NCI-H2029 treated with DMSO at 0.1 percent for 48 hours (cell line): ENCODE measurements at places on chromosomes 6 and 20.
A peak's percentile ranks its signal among the peaks of the same experiment; 100 is the strongest.

DNA sequence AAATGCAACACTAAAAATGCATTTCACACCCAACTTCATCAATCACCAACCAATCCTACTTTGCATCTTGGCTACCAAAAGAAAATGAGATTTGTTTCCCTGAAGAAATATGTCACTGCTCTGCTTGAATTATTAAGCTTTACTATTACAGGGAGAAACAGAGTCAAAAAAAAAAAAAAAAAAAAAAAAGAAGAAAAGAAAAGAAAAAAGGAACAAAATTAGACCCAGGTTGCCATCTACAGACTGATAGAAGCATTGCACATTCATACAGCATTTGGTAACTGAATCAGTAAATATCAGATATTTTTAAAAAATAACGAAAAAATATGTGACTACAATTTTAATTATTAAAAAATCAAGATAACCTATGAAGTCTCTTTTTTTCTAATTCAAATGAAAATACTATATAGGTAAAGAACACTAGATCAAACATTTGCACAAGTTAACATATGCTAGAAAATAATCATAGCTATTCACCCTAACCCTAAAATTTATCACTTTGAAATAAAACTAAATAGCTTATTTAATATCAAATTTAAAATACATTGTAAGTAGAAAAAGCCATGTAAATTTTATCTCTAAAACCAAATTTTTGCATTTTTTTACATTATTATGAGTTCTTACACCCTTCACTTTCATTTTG is 83.3 kb downstream of the DCDC2 start:
- DNase-seq = peak; percentile 72

DNA sequence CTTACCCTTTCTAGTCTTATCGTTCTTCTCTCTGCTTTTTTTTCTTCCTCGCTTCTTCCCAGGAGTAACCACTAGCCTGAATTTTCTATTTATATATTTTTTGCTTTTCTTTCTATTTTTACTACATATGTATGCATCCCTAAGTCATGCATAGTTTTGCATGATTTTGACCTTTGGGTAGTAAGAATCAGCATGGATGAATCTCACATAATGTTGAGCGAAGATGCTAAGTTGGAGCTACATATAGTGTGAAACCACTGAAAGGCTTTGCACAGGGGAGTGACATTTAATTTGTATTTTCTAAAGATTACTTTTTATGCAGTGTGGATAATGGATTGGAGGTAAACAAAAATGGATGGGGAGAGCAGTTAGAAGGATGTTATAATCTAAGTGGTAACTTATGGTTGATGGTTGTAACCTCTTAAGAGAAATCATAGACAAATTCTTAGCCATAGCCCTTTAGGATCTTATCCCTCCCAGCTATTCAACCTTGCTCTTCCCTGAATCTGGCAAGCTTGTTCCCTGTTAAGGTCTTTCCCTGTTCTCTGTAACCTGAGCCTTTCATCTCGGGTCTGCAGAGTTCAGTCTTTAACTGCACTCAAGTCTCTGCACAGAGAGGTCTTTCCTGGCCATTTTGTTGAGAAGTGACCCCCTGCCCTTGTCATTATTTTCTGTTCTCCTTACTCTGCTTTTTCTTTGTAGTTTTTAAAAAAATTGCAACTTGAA is 18.0 kb downstream of the PEX7 start:
- DNase-seq = no peak

- no peak for DNase-seq
These were observed 195.7 kb downstream of the LMBRD1 start for GRCh38 chr6:69601132-69601531.

DNA sequence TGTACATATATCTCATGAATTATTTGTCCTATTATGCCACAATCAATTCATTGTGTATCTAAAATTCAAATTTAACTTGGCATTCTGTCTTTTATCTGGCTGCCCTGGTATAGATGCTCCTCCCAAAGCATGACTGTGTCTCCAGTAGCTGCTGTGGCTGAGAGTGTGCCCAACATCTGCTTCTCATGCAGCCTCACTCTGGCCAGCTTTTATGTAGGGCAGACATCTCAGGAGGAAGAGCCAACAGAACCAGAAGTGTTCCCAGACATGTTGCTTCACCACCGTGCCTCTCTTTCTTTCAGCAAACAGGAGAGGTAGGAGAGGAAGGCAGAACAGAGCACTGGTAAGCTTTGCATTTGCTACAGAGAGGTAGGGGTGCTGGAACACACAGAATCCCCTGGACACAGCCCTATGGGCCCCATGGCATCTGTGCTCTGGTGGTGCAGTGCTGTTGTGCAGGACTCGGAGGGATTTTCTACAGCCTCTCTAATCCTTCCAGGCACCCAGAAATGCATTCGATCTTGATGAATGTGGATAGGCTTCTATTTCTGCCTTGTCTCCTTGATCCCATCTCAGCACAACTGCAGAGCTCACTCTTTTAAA is 637.1 kb downstream of the UTRN start:
- no peak for DNase-seq

DNA sequence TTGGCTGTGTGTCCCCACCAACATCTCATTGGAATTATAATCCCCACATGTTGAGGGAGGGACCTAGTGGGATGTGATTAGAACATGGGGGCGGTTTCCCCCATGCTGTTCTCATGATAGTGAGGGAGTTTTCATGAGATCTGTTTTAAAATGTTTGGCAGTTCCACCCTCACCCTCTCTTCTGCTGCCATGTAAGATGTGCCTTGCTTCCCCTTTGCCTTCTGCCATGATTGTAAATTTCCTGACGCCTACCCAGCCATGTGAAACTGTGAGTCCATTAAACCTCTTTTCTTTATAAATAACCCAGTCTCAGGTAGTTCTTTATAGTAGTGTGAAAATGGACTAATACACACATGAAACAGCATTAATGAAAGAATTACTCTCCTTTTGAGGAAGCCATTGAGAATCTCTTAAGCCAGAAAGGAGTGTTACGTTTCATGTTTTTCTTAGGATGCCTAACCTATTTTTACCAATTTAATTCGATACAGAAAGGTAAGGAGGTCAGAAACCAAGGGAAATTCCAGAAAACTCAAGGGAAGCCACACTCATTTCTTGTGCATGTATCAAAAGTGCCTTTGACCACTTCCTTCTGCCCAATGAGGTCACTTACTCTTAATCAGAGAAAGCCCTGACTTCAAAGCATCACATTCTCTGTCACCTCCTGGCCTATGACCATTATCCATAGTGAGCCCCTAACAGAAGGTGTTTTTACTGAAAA is 24.7 kb upstream of the HINT3 start:
- DNase-seq = no peak

- no peak for DNase-seq
These were observed 1.5 kb downstream of the GCM2 start for GRCh38 chr6:10880366-10880765.

- DNase-seq = no peak
These were observed 46.8 kb downstream of the RREB1 start for GRCh38 chr6:7154341-7155139.

DNA sequence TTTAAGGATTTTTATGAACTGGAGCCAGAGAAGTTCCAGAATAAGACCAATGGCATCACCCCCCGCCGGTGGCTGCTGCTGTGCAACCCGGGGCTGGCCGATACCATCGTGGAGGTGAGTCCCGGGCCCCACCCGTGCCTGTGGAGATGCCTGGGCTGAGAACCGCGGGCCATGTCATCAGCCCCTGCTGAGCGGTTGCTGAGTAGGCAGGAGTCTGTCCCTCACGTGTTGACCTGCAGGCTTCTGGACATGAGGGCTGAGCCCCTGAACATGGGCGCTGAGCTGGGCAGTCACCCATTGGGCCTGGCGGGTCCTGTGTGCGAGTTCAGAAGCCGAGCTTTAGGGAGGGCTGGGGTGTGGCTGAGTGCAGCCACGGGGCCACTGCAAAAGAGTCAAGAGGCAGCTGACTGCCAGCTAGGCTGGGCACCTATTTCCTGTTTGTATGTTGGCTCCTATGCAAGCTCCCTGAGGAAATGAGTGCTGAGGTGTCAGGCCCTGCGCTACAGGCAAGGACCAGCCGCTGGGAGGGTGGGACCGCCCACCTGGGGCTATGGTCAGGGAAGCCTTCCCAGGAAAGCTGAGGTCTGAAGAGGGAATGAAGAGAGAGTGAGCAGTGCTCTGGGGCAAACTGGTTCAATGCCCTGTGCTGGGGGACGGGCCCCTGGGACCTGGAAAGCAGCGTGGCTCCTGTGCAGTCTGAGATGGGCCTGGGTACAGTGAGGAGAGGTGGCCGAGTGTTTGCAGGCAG is 34.3 kb downstream of the PYGB start:
- DNase-seq = peak; percentile 55

- DNase-seq = no peak
These were observed 1261.9 kb upstream of the CITED2 start for GRCh38 chr6:140636271-140636907.

DNA sequence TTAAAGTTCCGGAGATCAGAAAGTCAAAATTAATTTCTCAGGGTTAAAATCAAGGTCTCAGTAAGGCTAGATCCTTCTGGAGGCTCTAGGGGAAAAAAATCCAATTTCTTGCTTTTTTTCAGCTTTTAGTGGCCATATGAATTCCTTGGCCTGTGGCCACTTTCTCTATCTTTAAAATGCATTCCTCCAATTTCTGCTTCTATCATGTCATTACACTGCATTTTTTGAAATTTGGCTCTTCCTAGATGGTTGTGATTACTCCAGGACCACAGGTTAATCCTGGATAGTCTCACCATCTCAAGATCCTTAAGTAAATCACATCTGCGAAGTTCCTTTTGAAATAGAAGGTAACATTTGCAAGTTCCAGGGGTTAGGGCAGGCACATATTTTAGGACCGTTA is 1294.9 kb upstream of the CITED2 start:
- no peak for DNase-seq

DNA sequence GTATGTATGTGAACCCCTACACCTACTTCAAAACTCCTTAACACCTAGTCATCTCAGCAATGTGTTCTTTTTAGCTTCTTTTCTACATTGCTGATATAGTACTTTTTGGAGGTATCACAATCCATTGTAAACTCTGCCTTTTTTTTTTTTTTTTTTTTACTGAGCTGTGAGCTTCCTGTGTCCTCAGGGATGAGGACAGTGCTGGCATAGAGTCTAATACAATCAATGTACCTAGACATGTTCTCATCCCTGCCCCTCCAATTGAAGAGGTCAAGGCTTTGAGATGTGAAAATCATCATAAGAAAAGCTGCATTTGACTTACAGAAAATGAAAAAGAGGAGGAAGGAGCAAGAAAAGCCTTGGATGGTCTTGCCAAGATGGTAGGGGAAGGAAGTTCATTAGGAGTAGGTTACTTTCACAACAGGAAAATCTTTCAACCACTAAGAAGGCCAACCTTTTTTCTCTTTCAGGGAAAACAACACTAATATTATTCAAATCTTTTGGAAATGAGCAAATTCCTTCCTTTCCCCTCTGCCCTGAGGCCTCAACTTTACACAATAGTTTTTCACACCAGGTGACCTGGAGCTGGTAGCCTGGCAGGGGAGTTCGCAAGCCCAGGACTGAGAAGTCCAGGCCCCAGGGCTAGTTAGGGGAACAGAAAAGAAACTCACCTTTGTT is 2.8 kb upstream of the JARID2 start:
- no peak for DNase-seq

GRCh38 chr6:157312757-157313156 is 10.6 kb downstream of the TMEM242 start:
- no peak for DNase-seq

DNA sequence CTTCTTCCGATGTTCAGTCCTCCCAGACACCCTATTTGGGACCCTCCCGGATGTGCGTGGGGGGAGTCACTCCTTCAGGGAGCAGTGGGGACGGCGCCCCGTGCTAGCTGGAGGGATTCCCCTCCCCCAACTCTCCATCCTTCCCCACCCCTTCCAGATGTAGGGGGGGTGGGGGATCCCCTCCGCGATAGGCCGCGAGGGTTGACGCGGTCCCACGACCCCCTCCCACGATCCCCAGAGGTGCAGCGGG is 548 bp downstream of the GNL1 start:
- no peak for DNase-seq

DNA sequence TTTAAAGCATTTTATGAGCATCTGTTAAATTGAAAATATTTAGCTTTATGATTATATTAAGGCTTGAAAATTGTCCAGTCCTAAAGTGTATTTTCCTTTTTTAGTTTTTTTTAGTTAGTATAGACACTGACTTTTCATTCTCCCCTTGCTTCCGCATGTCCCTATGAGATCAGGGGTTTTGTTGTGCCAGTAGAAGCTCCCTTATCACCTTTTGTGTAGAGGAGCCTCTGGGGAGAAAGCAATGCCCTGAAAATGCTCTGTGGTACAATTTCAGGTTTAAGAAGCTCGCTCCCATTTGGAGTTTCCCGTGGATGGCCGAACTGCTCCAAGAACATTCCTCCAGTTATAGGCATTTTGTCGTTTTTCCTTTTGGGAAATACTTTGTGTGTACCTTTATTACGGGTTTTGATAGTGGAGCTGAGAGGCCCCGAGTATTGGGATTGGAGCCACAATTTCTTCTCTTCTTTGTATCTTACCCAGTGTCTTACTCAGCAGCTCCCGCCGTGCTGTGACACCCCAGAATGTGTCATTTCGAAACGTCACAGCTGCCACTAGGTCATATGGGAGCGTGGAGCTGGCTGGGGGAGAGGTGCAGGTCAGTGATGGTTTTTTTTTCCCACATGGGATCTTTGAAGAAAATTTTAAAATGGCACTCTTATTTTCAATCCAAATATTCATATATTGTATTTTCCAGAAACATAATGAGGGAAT is 49.9 kb downstream of the RPRD1B start:
- DNase-seq = no peak

- DNase-seq = no peak
These were observed 42.0 kb upstream of the MCHR2 start for GRCh38 chr6:100035873-100036653.

GRCh38 chr6:40352006-40352405 is 235.2 kb downstream of the LRFN2 start:
- no peak for DNase-seq

- DNase-seq = no peak
These were observed 179.5 kb upstream of the SYNDIG1 start for GRCh38 chr20:24289737-24290481.

DNA sequence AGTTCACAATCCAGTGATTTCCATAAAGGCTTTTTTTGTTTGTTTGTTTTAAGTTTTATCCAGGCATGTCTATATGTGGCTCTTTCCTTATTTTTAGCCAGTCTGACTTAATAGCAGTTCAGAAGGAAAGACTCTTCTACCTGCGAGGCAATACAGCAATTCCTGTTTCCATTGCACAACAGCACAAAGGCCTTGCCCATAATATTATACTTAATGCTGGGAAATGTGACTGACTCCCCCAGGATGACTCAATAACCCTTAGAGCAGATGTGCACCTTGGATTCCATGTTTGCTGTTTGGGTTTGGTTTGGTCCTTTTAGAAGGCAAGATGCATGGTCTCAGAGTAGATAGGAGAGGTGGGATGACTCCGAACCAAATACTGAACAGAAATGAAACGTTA is 184.1 kb downstream of the MTFR2 start:
- DNase-seq = no peak

GRCh38 chr6:15491986-15492269 is 170.9 kb downstream of the DTNBP1 start:
- no peak for DNase-seq
